Naive thymus-derived CD8-positive, alpha-beta T cell (primary cell): ENCODE measurements at places on chromosomes 13 and 19. TPM values are rescaled to one million over a fixed set of nuclear protein-coding genes. Genes with fewer than 3 reads are reported as not detected.
A peak's percentile ranks its signal among the peaks of the same experiment; 100 is the strongest.

DNA sequence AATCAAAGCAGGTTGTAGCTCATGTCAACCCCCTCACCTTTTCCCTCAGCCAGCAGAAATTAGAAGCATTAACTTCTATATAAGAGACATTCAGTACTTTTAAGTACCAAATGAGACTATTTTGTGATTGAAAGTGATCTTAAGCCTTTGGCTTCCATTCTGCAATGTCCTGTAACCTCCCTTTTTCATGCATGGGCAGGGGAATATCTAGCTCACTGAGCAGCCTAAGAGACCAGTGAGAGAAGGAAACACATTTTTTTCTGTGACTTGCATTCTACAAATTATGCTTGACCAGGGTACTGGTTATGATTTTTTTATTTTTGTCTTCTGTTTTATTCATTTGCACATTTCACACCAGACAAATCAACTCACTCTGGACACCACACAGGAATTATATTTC is 369.6 kb downstream of the KCTD12 start:
- no peak overlapping the region for H3K27ac ChIP-seq
- DNase-seq: no peak
- no peaks in the 10 kb centered on the region for H3K36me3 ChIP-seq

DNA sequence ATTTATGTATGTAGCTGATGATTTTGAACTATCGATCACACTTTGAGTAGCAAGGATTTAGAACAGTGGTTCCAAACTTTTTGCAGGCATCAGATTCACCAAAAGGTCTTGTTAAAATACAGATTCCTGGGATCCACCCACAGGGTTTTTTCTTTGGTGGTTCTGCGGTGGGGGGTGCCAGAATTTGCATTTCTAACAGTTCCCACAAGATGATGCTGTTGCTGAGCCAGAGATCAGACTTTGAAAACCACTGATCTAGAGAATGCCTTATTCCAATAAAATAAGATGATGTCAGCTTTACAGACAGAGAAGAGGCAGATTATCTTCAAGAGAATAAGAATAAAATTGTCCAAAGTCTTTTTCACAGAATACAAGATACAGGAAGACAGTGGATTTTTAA is 80.9 kb upstream of the SHISA2 start:
- no peak for DNase-seq
- no peak overlapping the region for H3K27ac ChIP-seq
- H3K4me3 ChIP-seq: no peak overlapping the region
- peaks cover 4% of the 10 kb centered on the region for H3K27me3 ChIP-seq
- H3K36me3 ChIP-seq: no peaks in the 10 kb centered on the region

GRCh38 chr19:4597975-4598671 is 38.6 kb upstream of the SEMA6B start:
- H3K27ac ChIP-seq: no peak overlapping the region
- peaks cover 11% of the 10 kb centered on the region for H3K27me3 ChIP-seq
- peak; percentile 50 for DNase-seq
- peak overlapping the region; percentile 62 for H3K4me3 ChIP-seq

- DNase-seq: no peak
- no peaks in the 10 kb centered on the region for H3K4me1 ChIP-seq
- no peaks in the 10 kb centered on the region for H3K36me3 ChIP-seq
- no peak overlapping the region for H3K27ac ChIP-seq
Measured at GRCh38 chr13:26847281-26847680, 86.7 kb upstream of the GPR12 start.

GRCh38 chr19:35265900-35266519 is 2.8 kb upstream of the USF2 start:
- peaks cover 39% of the 10 kb centered on the region for H3K4me1 ChIP-seq
- peak overlapping the region; percentile 90 for H3K4me3 ChIP-seq
- H3K27ac ChIP-seq: peak overlapping the region; percentile 90
- no peaks in the 10 kb centered on the region for H3K36me3 ChIP-seq

The BLVRB gene
- polyA plus RNA-seq: 22.6 TPM

The PGLYRP2 gene
- polyA plus RNA-seq: 0.37 TPM

The ZFR2 gene
- 5.6 TPM for polyA plus RNA-seq

- H3K4me1 ChIP-seq: peaks cover 52% of the 10 kb centered on the region
- peak overlapping the region; percentile 50 for H3K4me3 ChIP-seq
- no peaks in the 10 kb centered on the region for H3K36me3 ChIP-seq
Measured at GRCh38 chr19:2167896-2168618, 4.3 kb downstream of the DOT1L start.

The GIPC1 gene
- polyA plus RNA-seq: 32.2 TPM
